ENCODE measurements at places on chromosomes 1 and 21.
A peak's percentile ranks its signal among the peaks of the same experiment; 100 is the strongest.

DNA sequence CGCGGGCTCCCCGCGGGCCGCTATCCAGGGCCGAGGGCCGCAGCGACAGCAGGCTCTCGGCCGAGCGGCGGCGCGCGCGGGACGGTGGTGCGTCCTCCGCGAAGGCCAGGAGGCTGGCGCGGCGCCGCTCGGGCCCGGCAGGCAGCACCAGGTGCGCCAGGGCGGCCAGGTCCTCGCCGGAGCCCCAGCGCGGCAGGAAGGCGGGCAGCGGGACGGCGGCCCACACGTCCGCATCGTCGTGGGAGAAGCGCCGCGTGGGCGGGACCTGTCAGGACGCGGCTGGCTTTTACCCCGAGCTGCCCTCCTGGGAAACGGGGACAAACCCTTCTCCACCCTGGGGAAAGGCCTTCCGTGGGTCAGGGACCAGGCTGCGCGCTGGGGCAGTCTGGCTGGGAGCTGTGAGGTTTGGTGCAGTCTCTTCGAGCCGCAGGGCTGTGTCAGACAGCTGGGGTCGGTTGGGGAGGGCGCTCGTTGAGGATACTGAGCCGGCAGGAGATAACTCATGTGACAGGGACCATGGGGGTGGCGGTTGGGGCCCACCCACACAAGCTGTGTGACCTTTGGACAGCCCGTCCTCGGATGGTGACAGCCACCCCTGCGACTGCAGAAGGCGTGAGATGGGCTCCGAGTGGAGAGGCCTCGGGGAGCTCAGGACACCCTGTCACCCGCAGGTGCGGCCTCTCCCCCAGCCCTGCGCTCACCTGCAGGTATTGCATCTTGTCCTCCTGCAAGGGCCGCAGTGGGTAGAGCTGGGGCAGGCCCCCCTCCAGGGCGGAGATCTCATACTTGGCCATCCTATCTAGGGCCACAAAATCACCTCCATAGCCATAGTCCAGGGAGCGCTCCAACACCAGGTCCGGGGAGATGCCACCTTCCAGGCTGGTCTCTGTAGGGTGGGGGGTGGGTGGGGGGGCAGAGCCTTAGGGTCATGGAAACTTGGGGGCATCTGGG lies 6.0 kb downstream of the HES3 start:
- ATAC-seq = no peak

- ATAC-seq = peak; percentile 40
These were observed 673 bp downstream of the CD46 start for GRCh38 chr1:207752456-207752998.

DNA sequence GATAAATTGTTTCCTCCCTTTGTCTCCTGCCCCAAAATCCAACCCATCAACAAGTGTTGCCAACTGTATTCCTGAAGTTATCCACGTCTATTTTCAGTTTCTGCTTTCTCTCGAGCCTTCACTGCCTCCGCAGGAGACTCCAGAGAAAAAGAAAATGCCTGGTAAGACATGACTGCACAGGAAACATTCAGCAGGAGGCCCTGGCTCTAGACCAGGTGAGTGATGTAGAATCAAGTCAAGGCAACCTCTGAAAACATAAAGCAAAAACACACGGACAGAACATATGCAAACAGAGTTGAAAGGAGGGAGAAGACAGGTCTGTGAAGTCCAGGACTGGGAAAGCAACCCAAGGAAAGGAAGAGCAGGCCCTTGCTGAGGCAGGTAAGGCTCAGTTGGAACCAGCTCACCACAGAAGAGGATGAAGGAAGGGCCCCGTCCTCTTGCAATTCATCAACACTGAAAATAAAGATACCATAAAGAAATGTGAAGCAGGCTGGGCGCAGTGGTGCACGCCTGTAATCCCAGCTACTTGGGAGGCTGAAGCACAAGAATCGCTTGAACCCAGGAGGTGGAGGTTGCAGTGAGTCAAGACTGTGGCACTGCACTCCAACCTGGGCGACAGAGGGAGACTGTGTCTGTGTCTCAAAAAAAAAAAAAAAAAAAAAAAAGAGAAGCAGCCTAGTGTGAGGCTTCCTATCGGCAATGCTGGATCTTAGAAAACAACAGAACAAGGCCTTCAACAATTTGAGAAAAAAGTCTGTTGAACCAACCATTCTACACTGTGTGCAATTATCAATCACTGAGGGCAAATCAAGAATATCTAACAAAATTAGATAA lies 8.8 kb downstream of the NOL9 start:
- peak; percentile 27 for ATAC-seq

DNA sequence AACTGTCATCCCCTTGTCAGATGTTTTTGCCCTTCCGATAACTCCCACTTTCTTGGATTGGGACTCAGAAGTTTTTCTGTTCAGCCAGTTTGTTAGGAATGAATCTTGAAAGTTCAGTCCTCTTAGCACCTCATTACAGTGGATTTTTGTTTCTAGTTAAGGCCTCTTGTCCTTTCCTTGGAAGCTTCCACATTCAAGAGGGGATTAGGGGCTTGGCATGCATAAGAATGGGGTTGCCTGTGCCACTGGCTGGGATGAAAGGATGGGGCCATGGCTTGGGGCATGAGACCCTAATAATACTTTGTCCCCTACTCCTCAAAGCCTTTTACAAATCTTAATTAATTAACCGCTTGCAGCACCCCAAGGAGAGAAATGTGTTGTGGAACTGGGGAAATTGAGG lies 2.4 kb upstream of the DHDDS start:
- no peak for ATAC-seq

DNA sequence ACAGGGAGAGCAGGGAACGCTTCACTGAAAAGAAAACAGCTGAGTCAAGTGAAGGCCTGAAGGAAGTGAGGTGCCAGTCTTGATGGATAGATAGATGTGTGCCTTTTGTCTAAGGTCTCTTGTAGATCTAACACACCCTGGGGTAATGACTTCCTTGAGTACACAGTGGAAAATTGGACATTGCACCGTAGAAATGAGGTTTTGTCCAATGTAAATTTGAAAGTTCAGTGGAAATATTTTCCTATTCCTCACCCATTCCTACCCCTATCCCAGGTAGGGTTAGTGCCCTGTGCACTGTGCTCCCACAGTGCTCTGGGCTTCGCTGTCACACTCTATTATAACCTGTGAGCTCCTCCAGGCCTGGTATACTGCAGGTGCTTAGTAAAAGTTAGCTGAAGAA lies 24.3 kb downstream of the ZMYND12 start:
- ATAC-seq = no peak

DNA sequence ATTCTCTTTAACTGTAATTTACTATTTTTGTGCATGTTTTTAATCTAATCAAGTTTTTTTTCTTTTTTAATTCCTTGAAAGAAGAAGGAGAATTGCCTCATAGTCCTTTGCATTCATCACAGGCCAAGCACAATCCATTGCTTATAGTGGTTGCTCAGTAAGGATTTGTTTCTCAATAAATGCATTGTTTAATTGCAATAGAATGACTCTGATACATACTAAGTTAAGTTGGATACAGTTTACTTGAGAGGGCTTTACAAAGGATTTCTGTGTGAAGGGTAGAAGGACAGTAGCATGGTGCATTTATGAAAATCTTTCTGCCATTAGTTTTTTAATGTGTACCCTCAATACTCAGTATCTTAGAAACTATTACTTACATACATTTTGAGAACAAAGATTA lies 186.2 kb downstream of the LRRIQ3 start:
- no peak for ATAC-seq

DNA sequence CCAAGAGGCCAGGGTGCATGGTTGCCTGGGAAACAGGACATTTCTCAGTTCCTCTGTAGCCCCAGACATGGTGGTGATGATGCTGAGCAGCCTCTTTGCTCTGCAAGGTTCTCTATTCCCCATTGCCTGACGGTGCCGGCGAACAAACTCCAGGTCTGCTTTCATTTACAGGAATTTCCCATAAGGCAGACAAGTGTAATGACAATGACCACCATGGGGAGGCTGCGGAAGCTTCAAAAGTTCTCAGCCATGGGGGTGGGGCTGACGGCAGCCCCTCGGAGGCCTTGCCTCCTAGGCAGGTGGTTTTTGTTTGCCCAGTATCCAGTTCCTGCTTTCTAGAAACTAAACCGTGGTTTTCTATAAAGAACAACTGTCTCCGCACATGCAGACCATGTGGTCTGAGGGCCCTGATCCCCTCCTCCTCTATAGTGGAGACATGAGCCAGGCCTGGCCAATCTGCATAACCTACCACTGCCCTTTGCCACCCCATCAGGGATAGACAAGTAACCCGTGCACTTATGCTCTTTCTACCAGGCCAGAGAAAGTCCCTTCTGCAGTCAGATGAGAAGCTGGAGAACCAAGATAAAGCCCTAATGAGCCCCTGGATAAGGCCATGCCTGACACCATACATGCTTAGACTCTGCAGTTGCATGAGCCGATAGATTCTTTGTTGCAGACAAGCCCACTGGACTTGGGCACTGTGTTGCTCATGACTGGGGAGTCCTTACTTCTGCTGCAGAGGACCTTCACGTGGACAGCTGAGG lies 54.1 kb downstream of the LDLRAD2 start:
- no peak for ATAC-seq

DNA sequence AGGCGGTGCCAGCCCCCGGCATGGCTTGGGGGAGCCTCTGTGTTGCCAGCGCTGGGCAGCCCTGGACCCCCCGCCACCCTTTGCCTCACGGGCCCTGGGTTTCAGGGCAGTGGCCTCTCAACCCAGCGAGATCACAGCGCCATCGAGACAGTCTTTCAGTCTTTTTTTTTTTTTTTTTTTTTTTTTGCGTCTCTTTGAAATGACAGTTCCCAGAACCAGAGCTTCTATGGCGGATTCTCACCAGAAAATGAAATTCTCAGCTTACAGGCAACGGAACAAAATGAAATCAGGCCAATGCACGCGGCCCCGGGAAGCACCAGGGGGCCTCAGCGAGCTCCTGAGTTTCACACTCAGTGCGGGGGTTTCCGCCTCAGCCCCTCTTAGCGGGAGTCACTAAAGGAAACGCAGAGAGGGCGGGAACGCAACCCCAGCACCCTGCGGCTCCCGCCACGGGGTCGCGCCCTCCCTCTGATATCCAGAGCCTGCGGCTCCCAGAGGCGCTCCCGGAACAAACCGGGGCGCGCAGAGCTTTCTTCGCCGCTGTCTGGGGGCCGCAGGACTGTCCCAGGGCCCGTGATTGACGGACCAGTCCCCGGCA lies 8.0 kb upstream of the COL6A1 start:
- ATAC-seq = peak; percentile 81

DNA sequence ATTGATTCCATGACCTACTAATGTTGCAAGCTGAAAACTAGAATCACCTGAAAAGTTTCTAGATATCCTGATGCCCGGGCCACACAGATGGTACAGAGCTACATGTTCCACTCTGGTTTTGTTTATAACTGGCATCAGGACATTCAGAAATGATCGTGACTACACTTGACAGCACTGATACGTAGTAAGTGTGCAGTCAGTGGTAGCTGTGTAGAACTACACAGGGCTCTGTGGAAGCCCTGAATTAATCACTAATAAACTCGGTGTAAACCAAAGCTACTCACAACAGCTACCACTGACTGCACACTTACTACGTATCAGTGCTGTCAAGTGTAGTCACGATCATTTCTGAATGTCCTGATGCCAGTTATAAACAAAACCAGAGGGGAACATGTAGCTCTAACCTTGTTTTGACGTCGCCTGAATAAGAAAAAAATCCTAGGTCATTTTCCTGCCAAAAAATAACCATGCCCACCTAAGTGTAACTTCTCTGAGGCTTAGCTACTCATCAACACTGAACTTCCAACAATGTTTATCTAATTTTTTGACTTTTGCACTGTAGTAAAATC lies 149.7 kb downstream of the TGFBR3 start:
- no peak for ATAC-seq

DNA sequence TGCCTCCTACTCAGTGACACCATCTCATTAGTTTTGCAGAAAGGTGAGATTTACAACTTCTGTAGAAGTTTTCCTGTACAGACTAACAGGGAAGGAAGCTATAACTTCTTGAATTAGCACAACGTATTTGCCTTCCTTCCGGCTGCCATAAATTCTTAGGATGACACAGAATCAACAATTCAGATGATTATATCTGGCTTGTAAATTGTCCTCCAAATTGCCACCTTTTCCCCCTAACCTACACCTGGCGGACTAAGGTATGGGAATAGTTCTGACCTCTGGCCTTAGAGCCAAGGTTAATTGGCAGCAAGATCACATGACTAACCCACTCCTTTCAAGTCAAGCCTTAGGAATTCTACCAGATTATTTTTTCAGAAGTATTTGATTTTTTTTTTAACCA lies 284.3 kb downstream of the LMO4 start:
- no peak for ATAC-seq

- ATAC-seq = no peak
These were observed 12.7 kb downstream of the COL6A2 start for GRCh38 chr21:46110499-46111192.

GRCh38 chr1:107175102-107175909 lies 34.5 kb downstream of the NTNG1 start:
- ATAC-seq = no peak

- ATAC-seq = no peak
These were observed 79.8 kb upstream of the HAO2 start for GRCh38 chr1:119288751-119289150.

DNA sequence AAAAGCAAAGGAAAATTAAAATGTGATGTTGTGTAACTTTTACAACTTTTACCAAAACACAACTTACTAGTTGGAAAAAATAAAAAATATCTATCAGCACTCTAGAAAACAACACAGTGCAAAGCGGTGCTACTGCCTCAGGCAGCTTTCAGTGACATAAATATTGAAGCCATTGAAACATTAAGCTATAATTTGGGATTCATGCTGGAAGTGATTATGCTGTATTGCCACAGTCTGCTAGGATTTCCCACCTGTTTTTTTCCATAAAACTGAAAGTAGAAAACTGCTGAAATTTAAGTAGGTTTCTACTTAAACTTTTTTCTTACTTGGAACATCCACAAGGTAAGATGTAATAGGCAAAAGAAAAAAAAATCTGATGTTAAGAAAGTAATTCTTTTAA lies 674.4 kb downstream of the KCNT2 start:
- ATAC-seq = no peak

GRCh38 chr1:15439325-15439724 lies 1.1 kb downstream of the CTRC start:
- no peak for ATAC-seq

- ATAC-seq = no peak
These were observed 87.5 kb upstream of the RUNX3 start for GRCh38 chr1:25017436-25018109.

GRCh38 chr1:103945774-103946173 lies 196.1 kb downstream of the AMY1C start:
- ATAC-seq = no peak

DNA sequence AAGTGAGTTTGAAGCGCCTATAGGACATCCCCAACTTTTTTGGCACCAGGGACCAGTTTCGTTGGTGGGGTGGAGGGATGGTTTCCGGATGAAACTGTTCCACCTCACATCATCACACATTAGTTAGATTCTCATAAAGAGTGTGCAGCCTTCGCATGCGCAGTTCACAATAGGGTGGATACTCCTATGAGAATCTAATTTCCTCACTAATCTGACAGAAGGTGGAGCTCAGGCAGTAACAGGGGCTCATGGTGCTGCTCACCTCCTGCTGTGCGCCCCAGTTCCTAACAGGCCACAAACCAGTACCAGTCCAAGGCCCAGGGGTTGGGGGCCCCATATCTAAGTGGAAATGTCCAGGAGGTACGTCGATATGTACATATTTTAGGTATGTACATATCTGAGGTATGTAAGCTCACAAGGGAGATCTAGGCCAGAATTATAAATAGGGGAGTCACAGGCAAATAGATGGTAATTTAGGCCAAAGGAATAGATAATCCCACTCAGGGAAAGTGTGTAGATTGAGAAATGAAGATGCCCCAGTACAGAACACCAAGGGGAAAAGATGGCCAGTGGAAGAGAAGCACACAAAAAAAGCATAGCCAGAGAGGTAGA lies 27.5 kb upstream of the RASAL2 start:
- no peak for ATAC-seq

GRCh38 chr1:15684042-15684461 lies at the start of gene PLEKHM2:
Gene PLEKHM2, plus strand, starts transcription at chr1:15684320. Its CDS starts 239 bp downstream, at chr1:15684559.
- ATAC-seq = peak; percentile 80

All from activated CD4-positive, CD25-positive, alpha-beta regulatory T cell treated with anti-CD3 and anti-CD28 coated beads, Interleukin-2, amount 50 U/mL, for 24 hours (primary cell).